SJSA1 (cell line): ENCODE measurements at places on chromosomes 3 and 15.

DNA sequence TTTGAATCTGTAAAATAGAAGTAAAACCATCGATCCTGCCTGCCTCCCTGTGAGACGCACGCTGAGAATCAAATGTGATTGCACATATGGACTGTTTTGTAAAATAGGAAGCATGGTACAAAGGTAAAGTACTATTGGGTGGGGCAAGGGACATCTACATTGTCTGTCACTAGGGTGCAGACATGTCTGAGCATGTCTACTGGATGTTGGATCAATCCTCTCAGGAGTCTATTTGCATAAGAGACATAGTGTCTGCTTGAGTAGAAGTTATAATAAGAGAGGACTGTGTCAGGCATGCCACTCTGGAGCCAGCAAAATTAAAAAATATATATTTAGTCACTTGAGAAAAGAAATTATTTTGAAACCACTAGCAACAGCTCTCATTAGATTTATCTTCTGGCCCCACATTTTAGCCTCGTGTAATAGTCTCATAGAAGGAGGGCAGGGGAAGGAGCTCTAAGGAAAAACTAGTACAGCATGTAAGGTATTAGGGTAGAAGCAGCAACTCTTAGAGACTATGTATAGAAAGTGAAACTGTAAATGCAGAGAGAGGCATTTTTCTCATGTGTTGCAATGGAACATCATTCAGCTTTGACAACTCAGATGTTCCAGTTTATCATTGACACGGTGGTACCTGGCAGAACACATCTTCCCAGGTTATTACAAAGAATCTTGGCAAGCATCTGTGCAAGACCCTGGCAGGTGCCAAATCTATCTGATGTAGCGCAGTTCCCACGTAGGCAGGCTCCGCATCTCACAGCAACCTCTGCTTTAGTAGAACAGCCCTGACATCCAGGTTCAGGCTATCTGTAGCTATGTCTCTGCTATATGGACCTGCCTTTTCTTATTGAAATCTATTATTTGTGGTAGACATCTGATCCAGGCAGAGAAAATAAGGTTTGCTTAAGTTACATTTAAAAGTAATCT, 85.2 kb upstream of the CHL1 start:
- no peak for DNase-seq

GRCh38 chr3:139518306-139518705, 21.2 kb downstream of the RBP1 start:
- DNase-seq: no peak

DNA sequence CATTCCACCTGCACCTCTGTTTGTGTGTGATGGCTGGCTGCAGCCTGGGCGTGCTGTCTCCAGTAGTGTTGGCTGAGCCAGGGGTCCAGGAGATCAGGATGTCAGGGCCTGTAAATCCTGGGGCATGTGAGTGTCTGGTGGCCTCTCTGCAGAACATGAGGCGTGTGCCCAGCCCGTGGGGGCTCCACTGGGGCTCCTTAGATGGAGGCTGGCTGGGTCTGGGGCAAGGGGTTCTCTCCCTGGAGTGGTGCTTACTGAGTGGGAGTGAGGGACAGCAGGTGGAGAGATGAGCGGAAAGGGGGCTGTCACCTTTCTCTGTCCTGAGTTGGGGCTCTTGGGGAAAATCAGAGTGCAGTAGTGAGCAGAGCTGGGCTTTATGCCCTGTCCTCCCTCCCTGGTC, 152.2 kb downstream of the CHDH start:
- no peak for DNase-seq

DNA sequence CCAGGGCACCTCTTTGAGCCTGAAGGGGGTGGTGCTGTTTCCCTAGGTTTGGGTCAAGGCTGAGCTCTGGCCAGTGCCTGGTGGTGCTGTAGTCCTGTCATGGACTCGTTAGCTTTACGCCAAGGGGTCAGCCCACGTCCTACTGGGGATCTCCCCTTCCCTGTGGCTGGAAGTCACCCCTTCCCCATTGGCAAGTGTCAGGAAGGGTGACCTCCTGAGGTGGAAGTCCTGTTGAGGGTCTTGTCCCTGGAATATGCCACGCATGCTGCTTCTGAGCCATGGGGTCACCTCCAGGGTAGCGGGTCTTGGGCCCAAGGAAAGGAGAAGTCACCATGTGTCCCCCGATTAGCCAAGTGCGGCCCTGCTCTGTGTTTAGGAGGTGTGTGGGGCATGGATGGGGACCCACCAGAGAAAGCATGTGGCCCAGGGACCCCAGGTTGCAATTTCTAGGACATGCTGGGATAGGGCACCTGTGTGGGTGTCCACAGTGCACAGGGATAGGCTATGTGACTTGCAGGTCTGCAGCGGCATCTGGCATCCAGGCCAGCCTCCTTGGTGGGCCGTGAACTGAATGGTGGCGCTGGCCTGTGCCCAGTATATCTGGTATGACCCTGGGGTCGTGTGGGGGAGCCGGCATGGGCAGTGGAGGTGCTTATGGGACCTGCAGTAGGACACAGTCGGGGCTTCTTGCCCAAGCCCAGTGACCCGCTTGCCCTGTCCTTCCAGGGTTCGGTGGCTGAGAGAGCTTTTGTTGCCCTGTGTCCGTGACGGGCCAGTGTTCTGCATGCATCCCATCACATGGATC, 226.7 kb downstream of the SNRPN start:
- DNase-seq: peak; percentile 8

- no peak for DNase-seq
Observed at GRCh38 chr3:169143506-169143905, 520.0 kb downstream of the MECOM start.

DNA sequence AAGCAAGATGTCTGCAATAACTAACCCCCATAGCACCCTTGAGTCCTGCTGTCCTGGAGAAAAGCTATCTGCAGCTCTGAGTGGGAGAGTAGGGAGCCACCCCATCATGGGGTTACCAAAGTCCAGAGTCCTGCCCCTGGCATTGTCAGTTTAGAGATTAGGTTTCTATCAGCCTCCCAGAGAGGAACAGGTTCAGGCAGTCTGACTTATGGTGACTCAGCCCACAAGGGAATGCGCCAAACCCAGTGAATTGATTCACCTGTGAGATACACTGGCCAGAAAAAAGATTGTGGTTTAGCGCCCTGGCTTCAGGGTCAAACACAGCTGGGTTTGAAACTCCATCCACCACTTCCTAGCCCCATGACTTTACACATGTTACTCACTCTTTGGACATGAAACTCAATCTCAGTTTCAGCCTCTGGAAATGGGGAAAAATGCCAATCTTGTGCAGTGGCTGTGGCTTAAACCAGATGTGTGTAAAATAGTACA, 263.6 kb upstream of the HES1 start:
- peak; percentile 53 for DNase-seq

DNA sequence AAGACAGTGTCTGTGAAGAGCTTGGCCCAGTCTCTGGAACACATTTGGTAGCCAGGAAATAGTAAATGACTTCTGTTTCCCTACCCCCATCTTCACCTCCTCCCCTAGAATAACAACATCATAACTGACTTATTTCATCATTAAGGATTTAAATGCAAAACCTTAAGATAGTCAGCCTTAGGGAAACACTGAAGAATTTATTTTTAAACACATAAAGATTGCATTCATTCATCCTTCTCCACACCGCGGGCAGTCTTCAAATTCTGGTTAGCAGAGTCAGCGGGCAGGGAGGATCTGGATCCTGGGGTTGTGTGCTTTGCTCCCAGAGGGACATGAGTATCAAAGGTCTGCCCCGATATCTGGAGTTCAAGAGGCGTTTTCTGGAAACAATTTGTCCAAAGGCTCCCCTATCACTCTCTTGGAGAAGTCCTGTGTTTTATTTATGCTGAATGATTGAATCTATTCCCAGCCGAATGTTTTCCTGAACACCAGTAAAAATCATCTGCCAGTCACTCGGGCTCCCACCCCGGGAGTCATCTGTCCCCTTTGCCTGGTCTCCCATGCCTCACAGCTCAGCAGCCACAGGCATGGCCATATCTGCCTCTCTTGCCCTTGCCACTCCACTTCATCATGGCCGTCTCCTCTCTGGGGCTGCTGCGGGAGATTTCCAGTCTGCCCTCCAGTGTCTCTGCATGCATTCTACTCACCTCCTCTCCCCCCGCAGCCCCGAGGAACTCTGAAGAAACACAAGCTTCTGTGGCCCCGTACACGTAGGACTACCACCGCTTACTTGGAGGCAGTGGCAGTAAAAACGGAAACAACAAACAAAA, 234.7 kb upstream of the CTDSPL start:
- DNase-seq: no peak

- peak; percentile 70 for DNase-seq
Observed at GRCh38 chr3:192819001-192819569, 91.7 kb upstream of the FGF12 start.

DNA sequence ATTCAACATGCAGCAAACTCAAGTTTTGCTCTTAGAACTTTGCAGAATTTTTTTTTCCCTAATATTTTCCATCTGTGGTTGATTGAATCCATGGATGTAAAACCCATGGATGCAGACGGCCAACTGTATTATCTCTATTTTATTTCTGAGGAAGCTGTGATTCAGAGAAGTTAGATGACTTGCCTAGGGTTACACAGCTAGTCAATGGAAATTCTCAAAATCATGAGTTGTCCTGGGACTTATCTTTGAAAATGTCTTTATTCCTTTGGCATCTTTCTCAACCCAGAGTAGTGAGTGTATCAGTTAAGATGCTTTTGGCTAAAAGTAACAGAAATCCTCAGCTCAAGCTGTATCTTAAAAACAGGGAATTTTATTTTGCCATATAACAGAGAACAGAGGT, 107.9 kb upstream of the GALNT15 start:
- DNase-seq: no peak

GRCh38 chr15:29207758-29208108, 61.9 kb downstream of the NSMCE3 start:
- DNase-seq: no peak

DNA sequence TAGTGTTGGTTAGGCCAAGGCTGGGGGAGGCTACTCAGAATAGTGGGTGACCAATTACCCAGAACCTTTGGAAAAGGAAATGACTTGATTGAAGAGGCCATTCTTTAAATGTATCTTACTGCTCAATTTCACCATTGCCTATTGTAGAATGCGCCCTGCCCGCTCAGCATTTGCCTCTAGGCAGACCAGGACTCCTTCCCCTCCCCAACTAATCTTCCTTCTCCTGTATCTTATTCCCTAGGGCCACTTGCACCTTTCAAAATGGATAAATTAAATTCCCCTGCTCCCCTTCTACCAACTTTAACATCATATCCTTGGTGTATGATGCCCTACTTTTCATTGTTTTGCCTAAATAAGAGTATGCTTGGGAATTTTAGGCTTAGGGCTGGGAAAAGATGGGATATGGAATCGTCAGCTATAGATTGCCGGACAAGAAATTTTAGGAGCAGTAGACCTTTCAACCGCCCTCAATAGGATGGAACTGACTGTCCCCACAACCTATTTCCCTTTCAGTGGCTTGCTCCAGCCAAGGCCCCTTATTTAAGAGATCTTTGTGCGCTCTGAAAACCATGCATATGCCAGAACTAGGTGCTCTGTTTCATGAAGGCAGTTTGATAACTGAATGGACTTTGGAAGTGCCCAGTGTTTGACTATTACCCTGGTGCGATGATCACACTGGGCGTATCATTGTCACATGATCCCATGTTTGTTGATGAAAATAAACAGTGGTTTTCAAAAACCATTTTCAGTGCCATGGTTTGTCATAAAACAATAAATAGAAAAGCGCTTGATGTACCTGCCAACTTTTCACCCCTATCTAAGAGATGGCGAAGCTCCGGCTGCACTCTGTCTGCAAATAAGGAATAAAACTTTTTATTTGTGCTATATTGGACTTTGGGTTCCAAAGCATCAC, 74.3 kb upstream of the TSEN2 start:
- no peak for DNase-seq

DNA sequence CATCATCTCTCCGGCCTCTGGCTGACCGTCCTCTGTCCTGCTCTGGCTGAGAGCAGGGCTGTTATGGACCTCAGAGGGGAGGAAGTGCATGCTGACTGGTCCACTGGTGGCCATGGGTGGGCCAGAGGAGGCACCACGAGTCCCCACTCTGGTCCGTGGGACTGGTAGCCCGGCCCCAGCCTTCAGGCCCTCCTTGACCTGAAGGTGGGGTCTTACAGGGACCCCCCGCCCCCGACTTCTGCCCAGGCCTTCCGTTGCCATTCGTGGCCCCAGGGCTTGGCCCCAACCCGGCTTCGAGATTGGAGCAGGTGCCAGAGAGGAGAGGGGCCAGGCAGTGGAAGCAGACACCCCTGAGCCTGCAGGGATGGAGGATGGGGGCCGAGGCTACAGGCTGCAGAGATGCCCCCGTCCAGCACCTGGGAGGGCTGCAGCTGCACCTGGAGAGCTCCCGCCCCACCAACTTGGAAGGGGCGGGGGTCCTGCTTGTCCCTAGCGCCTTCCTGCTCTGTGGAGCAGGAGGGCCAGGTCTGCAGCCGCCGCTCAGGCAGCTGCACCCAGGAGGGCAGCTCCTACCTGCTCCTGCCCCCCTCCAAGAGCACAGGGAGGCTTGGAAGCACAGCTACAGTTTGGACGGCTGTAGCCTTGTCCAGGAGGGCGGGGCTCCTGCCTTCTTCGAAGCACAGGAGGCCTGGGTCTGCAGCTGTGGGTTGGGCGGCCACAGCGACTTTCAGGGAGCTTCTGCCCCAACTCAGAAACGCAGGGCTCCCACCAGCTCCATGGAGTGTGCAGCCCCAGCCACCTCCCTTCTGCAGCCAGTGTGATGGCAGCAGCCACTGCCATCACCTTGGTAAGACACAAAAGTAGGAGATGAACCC, 142.5 kb downstream of the KLF13 start:
- no peak for DNase-seq

- DNase-seq: no peak
Observed at GRCh38 chr3:137110392-137110996, 152.7 kb downstream of the IL20RB start.

DNA sequence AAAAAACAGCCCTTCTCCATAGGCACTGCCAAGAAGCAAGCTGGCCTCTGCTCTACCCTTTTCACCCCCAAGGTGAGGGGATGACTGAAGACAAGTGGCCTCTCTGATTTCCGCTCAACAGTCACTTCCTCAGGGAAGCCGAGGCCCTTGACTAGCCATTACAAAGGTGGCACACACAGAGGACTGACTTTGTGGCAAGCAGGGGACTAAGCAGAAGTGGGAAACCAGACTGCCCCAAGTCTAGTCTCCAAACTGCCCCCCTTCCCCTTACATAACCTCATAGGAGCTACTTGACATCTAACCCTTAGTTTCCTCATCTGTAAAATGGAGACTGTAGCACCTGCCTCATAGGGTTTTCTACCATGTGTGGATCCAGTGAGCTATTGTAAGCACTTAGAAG, 118.9 kb downstream of the FOXP1 start:
- DNase-seq: no peak

- DNase-seq: no peak
Observed at GRCh38 chr15:39558421-39558820, 22.5 kb upstream of the THBS1 start.

DNA sequence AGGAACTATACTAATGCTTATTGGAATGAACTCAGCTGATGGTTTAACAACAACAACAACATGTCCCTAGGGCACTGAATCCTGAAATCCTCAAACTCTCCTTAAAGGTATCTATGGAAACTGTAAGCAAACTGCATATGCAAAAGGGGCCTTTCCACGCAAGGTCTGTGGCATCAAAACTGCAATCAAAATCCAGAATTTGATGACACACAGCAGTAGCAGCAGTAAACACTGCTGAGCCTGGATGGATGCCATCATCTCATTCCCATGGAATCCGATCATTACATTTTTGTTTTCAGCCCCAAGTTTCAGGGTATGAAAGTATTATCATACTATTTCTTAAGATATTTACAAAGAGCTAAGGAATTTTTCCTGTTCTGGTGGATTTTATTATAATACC, 399.7 kb downstream of the VPS13C start:
- DNase-seq: no peak
